ENCODE measurements at places on chromosomes 6 and 20.
A peak's percentile ranks its signal among the peaks of the same experiment; 100 is the strongest.

- DNase-seq: no peak
These were observed 19.1 kb upstream of the ADGRB3 start for GRCh38 chr6:68615938-68616337.

DNA sequence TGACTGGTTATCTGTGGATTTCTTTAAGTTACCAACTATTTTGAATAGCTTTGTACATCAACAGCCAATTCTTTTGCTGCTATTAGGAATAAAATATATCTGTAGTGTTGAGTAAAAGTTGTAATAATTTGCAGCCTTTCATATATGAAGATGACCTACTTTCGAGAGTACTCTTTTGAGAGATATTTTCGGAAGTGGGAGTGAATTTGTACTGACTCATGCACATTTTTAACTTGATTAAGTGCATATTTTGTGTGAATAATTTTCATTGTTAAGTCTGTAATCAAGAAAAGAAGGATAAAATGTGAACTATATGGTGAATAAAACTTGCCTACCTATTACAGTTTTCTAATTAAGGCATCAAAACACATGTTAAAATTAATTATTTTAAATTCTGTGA is 51.9 kb downstream of the L3MBTL3 start:
- no peak for DNase-seq

DNA sequence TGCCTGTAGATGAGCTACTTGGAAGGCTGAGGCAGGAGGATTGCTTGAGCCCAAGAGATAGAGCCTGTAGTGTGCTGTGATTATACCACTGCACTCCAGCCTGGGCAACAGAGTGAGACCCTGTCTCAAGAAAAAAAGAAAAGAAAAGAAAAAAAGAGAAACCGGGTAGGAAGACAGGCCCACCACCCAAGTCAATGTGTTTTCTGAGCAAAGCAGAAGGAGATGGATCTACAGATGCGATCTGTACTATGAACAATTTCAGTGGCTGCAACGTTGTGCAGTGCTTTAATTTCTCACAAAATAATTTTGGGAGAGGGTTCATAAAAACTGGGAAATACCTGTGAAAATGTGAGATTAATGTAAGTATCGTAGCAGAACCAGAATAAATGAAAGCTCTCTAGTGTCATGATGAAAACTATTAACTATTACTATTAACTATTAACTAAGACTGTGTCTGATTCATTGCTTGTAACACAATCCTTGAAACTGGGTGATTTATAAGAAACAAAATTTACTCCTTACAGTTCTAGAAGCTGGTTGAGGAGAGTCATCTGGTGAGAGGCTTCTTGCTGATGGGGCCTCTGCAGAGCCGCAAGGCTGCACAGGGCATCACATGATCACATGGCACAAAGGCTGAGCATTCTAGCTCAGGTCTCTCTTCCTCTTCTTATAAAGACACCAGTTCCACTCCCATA is 233.1 kb upstream of the ZNF217 start:
- peak; percentile 32 for DNase-seq

- peak; percentile 71 for DNase-seq
These were observed 88.2 kb downstream of the ZFP64 start for GRCh38 chr20:52103335-52103912.

- DNase-seq: peak; percentile 97
These were observed 118.9 kb downstream of the QKI start for GRCh38 chr6:163533443-163533842.

DNA sequence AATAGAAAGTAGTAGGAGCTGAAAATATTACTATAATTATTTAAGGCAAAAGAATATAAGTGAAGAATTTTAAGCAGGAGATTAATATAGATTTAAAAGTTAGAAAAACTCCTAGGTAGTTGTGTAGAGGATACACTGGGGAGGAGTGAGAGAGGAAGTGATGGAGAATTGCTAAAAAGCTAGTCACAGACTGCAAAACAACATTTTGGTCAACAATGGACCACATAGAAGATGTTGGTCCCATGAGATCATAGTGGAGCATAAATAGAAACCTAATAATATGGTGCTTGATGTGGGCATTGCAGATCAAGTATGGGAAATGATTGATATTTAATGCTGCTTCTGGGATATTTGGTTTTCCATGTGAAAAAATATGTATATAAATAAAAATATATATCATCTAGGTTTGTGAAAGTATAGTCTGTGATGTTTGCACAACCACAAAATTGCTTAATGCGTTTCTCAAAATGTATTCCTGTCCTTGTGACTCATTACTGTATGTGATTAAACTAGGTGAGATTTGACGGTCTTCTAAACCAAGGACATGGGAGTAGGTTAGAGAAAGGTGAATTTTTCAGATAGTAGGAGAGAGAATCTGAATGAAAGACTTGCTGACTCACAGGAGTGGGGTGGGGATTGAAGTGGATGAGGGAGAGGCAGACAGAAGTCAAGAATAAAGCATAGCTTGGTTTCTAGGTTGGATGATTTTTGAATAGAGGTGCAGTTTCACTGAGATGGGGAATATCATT is 174.0 kb downstream of the BCKDHB start:
- peak; percentile 54 for DNase-seq

DNA sequence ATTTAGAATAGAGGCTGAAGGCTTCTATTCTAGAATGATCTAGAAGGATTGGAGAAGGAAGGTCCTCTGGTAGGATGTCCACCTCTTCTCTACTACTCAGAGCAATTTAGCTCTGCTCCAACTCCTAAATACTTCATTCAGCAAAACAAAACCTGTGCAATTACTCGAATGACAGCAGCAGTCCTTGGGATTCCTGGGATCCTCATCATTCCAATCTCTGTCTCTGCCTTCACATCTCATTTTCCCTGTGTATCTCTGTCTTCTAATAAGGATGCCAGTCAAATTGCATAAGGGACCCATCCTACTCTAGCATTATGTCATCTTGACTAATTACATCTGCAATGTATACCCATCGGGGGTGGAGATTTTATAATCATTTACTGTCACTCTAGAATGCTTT is 5.5 kb upstream of the AIG1 start:
- DNase-seq: no peak

GRCh38 chr20:46305331-46305972 is 2.8 kb downstream of the CDH22 start:
- no peak for DNase-seq

GRCh38 chr6:167245591-167245990 is 45.5 kb upstream of the UNC93A start:
- no peak for DNase-seq

- peak; percentile 87 for DNase-seq
These were observed at the start of gene VARS1 for GRCh38 chr6:31795616-31796298. VARS1 (minus strand) TSS chr6:31795752; CDS start chr6:31795217, 535 bp downstream.

GRCh38 chr20:58698741-58699622 is 6.4 kb downstream of the NPEPL1 start:
- DNase-seq: no peak

GRCh38 chr6:84652356-84653026 is 111.9 kb downstream of the TBX18 start:
- DNase-seq: peak; percentile 97

GRCh38 chr20:3486850-3487249 is 16.0 kb downstream of the ATRN start:
- no peak for DNase-seq

DNA sequence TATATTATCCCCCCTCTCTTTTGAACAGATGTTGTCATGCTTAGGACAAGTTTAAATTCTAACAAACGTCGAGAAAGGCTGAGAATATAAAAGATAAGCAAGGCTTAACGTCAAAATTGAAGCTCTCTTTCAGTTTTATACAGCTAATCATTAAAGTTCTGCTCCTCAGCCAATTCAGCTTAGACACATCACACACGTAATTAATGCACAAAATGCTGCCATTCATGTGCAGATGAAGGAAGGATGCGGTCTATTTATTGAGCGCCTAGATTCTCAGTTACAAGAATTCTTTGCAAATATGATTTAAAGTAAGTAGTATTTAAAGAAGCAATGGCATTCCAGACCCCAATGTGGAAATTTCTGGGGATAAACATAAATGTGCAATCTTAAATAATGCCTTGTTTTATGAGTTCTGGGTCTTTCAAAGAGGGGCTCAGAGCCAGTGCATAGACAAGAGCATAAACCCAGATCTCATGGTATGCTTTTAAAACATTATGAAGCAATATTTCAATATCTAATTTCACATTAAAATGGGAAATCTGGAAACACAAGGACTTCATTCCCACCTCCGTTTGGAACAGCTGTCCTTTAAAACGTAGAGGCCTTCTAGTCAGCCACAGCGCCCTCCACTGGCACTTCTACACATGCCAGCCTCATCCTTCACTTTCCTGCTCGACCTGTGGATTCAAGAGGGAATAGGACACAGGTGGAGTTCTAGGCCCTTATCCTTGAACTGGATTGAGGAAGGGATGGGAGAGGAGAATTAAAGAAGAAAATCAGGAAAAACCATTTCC is 85.8 kb downstream of the LYRM4 start:
- no peak for DNase-seq

DNA sequence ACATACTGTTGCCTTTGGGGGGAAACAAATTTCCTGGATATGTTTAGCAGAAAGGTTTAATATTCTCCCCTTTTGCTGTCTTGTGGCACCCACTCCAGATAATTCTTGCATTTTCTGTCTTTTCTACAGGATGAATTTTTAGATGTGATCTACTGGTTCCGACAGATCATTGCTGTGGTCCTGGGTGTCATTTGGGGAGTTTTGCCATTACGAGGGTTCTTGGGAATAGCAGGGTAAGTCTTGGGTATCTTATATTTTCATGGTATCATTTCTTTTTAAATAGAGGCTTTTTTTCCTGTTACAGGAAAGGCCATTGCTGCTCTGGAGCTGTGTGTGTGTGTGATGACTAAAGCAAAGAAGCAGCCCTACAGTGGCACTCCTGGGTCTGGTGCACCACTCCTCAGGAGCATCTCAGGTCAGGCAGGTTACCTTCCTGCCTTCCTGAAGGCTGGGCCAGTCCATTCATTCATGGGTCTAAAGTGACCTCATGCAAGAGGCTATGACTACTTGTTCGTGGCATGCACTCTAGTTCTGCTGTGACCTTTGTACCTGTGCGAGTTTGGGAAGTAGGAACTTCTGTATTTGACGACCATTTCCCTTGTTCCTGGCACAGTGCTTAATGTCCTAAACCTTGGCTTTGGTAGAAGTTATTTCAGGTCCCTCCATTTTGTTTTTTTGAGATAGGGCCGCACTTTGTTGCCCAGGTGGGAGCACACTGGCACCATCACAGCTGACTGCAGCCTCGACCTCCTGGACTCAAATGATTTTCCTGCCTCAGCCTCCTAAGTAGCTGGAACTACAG is 2.2 kb downstream of the RAB5IF start:
- peak; percentile 11 for DNase-seq

GRCh38 chr6:82006027-82006738 is 241.4 kb downstream of the IBTK start:
- peak; percentile 62 for DNase-seq

GRCh38 chr20:23132293-23132929 is 46.3 kb upstream of the CD93 start:
- no peak for DNase-seq

DNA sequence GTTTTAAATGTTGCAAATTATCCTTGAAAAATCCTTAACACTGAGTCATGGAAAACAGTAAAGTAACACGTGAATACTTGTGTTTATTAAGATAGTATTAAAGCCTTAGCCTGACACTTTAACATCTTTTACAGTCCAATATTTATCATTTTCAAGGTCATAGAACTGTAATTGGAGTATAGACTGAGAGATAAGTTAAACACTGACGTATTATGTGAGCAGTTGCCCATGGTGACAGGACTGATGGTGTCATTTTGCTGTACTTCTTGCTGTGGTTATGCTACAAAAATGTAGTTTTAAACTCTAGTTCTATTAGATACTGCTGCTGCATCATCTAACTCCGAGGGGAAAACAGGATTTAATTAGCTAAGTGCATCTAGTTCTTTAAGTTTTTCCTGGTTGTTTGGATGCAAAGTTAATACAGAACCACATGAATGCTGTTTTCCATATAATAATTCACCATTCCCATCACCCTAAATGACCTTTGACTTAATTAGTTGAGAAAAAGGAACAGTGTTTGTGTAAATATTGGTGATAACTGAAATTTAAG is 37.8 kb downstream of the SLC2A12 start:
- DNase-seq: no peak

GRCh38 chr6:170082067-170082466 is 208.8 kb downstream of the DLL1 start:
- DNase-seq: no peak

GRCh38 chr6:25010902-25011625 is 75.3 kb upstream of the RIPOR2 start:
- peak; percentile 71 for DNase-seq

DNA sequence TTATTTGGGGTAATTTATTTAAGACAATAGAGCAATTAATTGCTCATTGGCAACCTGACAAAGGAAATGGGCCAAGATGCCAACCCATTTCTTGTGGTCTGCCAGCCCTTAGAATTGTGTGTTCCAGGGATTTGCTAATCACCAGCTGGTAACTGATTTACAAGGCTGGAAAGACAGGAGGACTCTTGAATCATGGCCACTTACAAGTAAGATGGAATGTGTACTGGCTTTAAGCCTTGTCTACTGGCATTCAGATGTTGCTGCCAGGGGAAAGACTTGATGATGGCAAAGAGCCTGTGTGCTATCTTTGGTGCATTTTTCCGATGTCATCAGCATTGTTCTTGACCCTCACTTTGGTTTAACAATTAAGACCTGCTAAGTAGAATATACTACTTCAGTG is 91.0 kb downstream of the BCKDHB start:
- no peak for DNase-seq

GRCh38 chr20:61988665-61989064 is 77.0 kb downstream of the TAF4 start:
- DNase-seq: no peak

DNA sequence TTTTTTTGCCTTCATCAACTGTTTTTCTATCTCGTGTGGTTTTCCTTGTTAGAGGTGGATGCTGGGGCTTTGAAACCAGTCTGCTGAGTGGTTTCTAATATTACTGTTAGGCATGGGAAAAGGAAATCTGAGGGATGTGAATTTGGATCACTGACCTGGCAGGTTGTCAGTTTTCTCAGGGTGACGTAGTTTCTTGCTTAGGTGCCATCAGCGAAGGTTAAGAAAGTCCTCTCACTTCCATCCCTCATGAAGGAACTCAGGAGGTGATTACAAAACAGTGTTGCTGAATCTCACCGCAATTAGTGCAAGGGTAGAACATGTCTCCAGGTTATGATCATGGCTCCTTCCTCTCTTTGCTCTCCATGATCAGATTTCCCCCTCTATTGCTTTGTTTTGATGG is 135.9 kb downstream of the SOX4 start:
- DNase-seq: no peak

- DNase-seq: no peak
These were observed 8.0 kb upstream of the L3MBTL3 start for GRCh38 chr6:130010387-130010786.

- DNase-seq: no peak
These were observed 139.4 kb downstream of the ID4 start for GRCh38 chr6:19976411-19977129.

DNA sequence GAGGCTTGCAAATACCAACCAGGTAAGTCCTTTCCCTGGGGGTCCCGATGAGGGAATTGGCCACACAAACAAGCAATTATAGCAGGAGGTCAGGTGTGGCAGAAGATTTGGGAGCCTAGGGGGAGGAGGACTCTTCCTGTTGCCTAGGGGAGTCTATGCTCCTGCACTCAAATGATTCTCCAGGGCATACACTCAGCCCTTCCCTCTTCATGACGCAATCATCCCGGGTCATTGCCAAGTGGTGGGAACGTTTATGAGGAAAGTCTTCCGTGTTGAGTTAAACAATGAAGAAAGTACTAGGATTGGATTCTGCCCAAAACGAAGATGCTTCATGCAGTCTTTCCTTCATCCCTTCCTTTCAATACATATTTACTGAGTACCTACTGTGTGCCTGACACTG is 186.5 kb upstream of the TSHZ2 start:
- no peak for DNase-seq

- DNase-seq: no peak
These were observed 733.7 kb downstream of the GRIK2 start for GRCh38 chr6:102127253-102127652.

- no peak for DNase-seq
These were observed 469.0 kb upstream of the CDH4 start for GRCh38 chr20:60782959-60783625.

All from iris pigment epithelial cell (primary cell).